ENCODE measurements at places on chromosomes 3 and 15. TPM values are rescaled to one million over a fixed set of nuclear protein-coding genes. Genes with fewer than 3 reads are reported as not detected.

ABHD6 gene
- total RNA-seq, result 19.1 TPM

CYP1A2 gene
- 0.32 TPM for total RNA-seq

CMTM8 gene
- 24.9 TPM for total RNA-seq

COL8A1 gene
- total RNA-seq, result 95.1 TPM

TERC gene
- total RNA-seq, result 5.4 TPM

CCRL2 gene
- 28.5 TPM for total RNA-seq

NOX5 gene
- total RNA-seq, result 0.14 TPM

IL17RB gene
- 12.4 TPM for total RNA-seq

ANKRD63 gene
- total RNA-seq, result not detected

CCNB2 gene
- 1.7 TPM for total RNA-seq

ZMYND10 gene
- 2.8 TPM for total RNA-seq

GOLGA6L7 gene
- total RNA-seq, result not detected

PTX3 gene
- 7.2 TPM for total RNA-seq

UPK1B gene
- 5.4 TPM for total RNA-seq

GATM gene
- 7.2 TPM for total RNA-seq

WDR53 gene
- 13.8 TPM for total RNA-seq

PLSCR2 gene
- not detected for total RNA-seq

CD96 gene
- 9.5 TPM for total RNA-seq

ADAM10 gene
- 139 TPM for total RNA-seq

CPLX3 gene
- total RNA-seq, result not detected

HGD gene
- 3.2 TPM for total RNA-seq

RABL3 gene
- total RNA-seq, result 17.2 TPM

ADCY5 gene
- total RNA-seq, result 4.0 TPM

ZDHHC19 gene
- total RNA-seq, result not detected

GPR27 gene
- total RNA-seq, result 3.7 TPM

ACP3 gene
- total RNA-seq, result 11.5 TPM

ATP10A gene
- 31.1 TPM for total RNA-seq

GOLGA8Q gene
- 2.3 TPM for total RNA-seq

EPHA3 gene
- total RNA-seq, result 5.1 TPM

SLC38A3 gene
- total RNA-seq, result not detected

ISLR gene
- 40.6 TPM for total RNA-seq

LCTL gene
- total RNA-seq, result not detected
